Dermis microvascular lymphatic vessel endothelial cell (primary cell): ENCODE measurements at places on chromosomes 12 and 14.

DNA sequence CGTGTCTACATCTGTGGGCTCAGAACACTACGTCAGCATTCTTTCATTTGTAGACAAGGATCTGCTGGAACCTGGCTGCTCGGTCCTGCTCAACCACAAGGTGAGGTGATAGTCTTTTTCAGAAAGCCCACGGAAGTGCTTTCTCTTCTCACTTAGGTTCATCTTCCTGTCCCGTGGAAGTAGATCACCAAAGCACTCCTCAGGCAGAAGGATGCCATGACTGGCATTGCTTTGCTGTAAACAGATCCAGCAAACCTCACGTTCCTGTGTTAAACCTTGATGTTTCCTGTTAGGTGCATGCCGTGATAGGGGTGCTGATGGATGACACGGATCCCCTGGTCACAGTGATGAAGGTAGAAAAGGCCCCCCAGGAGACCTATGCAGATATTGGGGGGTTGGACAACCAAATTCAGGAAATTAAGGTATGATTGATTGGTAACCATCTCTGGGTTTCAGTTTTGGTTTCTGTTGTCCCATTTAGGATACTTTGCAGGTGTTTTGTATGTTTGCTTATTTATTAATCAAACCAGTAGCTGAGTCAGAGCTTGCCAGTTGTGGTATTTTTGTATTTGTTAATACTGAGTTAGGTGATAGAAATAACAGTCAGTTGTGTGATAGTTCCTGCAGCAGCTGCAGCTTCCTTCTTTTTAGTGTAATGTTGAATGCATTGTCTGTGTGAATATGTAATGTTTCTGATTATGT, 7.5 kb downstream of the PSMC1 start:
- DNase-seq: no peak

GRCh38 chr14:91256661-91257060, 12.2 kb upstream of the GPR68 start:
- DNase-seq: no peak

- DNase-seq: peak; percentile 31
These were observed 30.4 kb downstream of the FBXO34 start for GRCh38 chr14:55301437-55302121.

DNA sequence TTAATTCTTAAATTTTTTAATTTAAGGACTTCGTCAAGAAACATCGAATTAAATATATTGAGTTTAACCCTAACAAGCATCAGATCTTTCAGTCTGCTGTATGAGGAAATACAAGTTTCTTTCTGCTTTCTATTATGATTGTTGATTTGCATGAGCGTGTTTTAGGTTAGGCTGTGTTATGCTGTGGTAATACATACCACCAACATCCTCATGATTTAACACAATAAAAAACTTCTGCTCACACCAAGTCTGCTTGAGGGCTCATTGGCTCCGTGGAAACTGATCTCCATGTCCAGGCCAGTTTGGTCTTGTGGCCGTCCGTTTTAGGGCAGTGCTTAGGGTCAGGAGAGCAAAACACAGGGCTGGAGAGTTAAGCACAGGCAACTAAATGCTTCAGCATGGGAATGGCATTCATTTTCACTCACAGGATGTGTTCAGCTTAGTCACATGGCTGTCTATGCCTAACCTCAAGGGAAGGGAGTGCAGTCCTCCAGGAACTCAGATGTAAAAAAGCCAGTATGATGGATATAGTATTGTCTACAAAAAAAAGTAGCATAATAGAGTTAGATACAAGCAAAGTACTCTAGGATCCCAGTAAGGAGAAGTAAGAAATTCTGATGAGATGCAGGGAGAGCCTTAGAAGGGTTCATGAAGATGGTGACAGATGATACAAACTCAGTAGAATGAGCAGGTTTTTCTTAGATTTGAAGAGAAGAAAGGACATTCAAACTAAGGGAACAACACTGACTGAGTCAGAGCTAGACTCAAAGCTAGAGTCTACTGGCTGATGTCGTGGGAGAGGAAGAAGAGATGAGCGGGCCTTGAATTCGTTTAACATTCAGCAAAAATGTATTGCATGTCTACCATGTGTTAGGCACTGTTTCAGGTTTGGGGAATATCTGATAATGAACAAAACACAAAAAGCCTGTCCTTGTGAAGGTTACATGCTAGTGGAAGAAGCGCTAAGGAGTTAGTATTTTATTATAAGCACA, 16.3 kb downstream of the MARK3 start:
- DNase-seq: peak; percentile 26

DNA sequence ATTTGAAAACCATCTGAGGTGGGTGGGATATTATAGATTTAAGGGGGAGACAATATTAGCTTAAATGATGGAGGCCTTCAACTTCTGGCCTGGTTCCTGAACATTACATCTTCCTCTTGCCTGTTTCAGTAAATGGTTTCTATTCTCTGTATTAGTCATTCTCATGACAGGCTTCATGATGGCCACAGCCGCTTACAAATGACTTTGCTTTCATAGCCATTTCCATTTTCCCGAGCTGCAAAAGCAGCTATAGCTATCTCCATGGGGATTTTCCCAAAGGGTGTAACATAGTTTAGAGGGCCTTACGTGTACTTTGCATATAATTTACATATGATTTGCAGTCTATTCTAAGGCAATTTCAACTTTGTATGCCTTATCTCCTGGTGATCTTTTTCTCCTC, 121.8 kb downstream of the NRXN3 start:
- no peak for DNase-seq

DNA sequence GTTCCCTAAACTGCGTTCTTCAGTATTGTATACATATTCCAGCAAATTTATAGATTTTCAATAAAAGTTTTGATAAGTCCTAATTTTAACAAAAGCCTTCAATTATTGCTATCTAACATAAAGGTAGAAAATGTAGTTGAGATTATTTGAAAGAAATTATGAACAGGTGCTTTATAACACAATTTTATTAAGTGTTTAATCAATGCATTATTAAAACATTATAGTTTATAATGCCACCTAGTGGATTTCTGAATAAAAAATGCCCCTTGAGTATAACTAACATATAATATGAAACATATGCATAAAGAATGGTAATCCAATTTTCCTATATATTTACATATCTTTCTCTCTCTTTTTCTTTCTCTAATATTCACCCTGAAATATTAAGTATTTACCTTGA, 515.3 kb downstream of the SLC6A15 start:
- DNase-seq: no peak

- DNase-seq: no peak
These were observed 1.5 kb upstream of the KRT5 start for GRCh38 chr12:52521568-52522266.

DNA sequence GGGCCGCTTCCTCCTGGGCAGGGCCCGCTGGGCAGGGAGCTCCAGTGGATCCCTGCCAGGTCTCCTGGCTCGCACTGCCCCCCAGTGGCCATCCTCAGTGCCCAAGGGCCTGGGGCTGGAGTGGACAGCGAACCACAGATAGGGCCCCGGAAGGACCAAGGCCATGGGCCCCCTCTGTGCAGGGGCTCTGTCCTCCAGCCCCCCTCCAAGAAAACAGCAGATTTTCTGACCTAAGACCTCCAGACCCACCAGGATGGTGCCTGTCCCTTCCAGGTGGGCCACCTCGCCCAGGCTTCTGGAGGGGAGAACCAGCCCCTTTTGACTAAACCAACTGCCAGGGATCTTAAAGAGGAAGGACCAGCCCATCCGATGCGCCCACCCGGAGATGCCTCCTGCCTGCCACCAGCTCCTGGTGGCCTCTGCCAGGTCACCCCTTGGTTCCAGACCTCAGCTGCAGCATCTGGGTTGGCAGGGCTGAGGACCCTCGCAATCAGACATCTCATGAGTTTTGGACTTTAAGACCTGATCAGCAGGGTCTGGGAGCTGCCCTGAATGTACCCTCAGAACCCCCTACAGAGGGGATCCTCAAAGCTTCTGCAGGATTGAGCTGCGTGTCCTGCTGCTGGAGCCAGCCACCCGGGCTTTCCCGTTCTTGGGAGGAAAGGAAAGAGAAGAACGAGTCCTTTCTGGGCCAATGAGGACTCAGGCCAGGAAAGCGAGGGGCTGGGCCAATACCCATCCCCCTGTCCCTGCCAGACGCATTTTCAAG, 325.8 kb upstream of the DIO3 start:
- peak; percentile 56 for DNase-seq

DNA sequence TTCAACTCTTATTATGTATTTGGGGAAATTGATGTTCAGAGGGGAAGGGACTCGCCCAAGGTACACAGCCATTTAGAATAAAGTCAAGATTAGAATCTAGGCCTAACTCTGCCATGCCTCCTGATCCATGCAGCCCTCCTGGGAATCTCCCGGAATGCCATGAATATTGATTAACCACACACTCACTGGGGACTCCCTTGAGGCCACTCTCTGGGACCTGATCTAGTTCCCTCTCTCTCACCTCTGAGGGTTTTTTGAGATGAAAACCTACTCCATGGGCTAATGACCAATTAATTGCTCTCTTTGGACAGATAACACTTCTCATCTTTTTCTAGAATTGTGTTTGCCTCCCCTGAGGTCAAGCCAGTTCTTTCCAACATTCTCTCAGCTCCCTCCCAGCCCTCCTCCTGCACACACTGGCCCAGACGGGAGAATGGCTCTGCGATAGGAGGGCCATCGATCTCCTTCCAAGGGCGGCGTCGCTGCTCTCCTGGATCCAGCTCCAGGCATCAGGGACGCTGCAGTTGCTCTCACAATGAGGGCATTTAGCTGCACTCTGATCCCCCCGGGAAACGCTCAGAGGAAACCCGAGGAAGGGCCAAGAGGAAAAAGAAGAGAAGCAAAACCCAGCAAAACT, 22.6 kb downstream of the WSCD2 start:
- DNase-seq: no peak

DNA sequence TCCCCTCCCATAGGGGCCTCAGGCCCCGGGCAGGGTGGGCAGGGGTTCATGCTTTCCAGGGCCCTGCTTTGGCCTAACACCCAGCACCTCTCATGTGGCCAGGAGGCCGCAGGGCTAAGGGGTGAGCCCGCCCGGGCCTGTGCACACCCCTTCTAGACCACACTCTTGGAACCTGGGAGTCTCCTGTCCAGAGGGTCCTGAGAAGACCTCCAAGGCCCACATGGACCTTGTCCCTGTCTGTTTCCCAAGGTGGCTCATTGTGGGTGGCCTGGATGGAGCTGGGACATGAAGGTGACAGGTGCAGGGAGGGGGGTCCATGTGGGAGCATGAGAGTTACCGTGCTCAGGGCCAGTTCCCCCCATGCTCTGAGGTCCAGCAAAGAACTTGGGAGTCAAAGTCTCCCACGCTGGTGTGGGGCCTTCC, 11.6 kb downstream of the DLK1 start:
- no peak for DNase-seq

DNA sequence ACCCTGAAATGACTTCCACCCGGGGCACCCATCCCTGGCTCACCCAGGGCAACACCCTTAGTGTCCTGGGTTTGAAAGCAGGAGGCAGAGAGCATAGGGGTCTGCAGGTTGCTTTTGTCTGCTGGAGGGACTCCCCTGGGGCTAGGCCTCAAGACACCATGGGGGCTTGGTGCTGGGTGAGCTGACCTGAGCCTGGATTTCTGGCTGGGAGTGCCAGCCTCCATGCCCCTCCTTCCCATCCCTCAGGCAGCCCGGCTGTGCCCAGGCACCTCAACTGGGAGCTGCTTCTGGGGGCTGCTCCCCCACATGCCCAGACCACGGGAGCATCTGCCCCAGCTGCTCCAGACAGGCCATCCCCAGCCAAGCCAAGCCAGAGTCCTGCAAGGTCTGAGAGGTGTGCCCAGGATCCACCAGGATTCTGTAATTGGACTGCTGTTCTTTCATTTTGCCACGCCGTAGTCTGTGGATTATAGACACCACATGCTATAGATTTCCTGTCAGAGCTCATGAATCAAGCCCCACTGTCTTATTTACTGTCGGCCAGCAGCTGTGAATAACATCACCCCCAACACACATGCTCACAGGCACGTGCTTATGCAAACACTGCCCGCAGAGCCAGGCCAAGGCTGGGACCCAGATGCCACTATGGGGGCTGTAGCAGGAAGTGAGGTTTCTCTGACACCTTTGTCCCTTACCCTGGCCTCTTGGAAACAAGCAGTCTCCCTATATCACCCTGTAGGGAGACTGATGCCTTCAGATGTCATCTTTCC, 29.4 kb upstream of the ESRRB start:
- DNase-seq: no peak

GRCh38 chr12:27277846-27278260, 33.8 kb downstream of the STK38L start:
- DNase-seq: peak; percentile 86

GRCh38 chr12:132321321-132322118, 7.9 kb downstream of the GALNT9 start:
- DNase-seq: no peak

GRCh38 chr12:12726555-12727093, 9.5 kb downstream of the CDKN1B start:
- no peak for DNase-seq

GRCh38 chr12:117129391-117129790, 30.2 kb upstream of the TESC start:
- no peak for DNase-seq

- DNase-seq: no peak
These were observed 46.2 kb downstream of the AACS start for GRCh38 chr12:125111403-125111802.

GRCh38 chr14:44438936-44439335, 68.1 kb downstream of the FSCB start:
- no peak for DNase-seq

- peak; percentile 90 for DNase-seq
These were observed 87.0 kb upstream of the EEA1 start for GRCh38 chr12:93015871-93016751.

DNA sequence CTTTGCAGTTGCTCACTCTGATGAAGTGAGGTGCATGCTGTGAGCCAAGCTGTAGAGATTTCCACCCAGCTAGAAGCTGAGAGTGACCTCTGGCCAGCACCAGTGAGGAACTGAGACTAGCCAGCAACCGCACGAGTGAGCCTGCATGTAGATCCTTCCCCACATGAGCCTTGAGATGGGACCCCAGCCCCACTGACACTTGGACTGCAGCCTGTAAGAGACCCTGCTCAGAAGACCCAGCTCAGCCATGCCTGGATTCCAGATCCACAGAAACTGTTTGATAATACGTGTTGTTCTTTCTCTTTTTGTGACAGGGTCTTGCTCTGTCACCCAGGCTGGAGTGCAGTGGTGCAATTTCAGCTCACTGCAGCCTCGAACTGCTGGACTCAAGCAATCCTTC, 229.2 kb downstream of the GLT1D1 start:
- DNase-seq: no peak

DNA sequence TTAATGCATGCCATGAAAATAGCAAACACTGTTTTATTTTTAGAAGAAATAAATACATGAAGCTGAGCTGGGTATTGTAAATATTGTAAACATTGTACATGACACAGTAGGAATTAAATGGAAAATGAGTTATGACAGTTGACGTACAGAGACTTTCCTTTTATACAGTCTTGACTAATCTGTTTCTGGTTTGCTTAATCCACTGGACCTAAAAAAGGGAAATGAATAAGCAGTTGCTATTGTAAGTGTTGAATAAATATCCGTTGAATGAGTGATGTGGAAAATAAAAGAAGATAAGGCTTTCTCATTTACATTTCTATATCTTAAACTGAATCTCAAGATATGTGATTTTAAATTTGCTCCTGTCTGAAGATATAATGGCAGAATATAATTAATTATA, 15.0 kb downstream of the PMCH start:
- DNase-seq: peak; percentile 67
